ENCODE measurements at places on chromosomes 3 and 15.

DNA sequence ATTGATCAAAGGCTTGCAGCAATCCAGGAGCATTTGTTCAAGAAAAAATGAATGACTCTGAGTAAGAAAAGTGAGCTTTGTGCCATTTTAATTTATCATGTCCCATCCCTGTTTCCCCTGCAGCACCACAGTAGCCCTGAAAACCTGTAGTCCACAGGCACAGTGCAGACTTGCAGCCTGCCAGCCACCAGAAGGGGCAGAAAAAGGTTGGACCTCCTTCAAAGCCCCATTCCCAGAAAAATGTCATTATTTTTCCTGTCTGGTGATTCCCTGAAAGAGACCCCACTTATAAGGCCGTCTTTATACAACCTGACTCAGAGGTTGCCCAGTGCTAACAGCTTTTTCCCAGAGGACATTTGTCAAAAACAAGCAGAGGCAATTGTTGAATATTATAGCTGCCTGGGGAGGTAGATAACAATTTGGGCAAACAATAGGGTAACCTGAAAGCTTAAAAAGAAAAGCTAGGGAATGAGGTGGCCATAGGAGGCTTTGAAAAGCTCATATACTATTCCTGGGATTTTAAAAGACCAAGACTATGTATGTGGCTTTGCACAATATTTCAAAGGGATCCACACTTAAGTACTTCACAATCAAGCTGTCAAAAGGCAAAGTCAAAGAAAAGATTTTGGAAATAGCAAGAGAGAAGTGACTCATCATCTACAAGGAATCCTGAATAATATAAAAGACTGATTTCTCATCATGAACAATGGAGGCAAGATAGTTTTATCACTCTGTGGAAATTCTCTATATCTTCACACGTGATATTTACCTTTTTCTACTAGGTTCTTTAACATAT lies 136.8 kb upstream of the PLXNA1 start:
- no peak for DNase-seq

DNA sequence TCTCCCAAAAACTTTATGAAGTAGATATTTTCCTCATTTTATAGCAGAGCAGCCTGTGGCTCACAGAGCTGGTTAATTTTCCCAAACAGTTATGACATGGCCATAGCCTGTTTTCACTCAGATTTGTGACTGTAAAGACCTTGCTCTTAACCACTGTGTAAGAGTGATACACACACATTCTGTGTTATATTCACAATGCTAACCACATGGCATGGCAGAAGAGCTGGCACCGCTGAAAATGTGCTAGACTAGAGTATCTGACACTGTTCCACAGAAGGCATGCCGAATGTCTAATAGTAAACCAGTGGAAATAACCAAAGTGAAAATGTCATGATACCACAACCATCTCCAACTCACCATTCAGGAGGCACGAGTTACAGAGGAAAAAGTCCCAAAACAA lies 71.8 kb downstream of the PEX5L start:
- DNase-seq: no peak

GRCh38 chr3:171954690-171955383 lies 84.5 kb upstream of the FNDC3B start:
- no peak for DNase-seq

- no peak for DNase-seq
Observed at GRCh38 chr15:59590027-59590426, 21.6 kb upstream of the GCNT3 start.

GRCh38 chr3:42176242-42177034 lies 85.3 kb downstream of the TRAK1 start:
- no peak for DNase-seq

GRCh38 chr15:87757084-87757483 lies 499.5 kb downstream of the NTRK3 start:
- DNase-seq: no peak

DNA sequence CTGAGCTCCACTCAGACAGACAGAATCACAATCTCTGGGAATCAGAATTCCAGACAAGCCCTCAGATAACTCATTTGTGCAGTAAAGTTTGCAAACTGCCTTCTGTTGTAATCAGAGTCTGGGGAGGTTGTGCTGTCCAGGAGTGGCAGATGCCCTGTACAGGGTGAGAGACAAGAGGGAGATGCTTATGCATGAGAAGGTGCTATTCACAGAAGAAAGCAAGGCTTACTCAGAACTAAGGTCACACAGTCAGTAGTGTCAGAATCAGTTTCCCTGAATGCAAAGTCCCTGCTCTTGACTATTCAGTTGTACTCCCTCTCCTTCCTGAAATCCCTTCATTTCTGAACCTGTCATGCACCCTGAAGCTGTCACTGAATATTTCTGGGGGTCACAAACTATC lies 43.7 kb downstream of the SRPRB start:
- no peak for DNase-seq

DNA sequence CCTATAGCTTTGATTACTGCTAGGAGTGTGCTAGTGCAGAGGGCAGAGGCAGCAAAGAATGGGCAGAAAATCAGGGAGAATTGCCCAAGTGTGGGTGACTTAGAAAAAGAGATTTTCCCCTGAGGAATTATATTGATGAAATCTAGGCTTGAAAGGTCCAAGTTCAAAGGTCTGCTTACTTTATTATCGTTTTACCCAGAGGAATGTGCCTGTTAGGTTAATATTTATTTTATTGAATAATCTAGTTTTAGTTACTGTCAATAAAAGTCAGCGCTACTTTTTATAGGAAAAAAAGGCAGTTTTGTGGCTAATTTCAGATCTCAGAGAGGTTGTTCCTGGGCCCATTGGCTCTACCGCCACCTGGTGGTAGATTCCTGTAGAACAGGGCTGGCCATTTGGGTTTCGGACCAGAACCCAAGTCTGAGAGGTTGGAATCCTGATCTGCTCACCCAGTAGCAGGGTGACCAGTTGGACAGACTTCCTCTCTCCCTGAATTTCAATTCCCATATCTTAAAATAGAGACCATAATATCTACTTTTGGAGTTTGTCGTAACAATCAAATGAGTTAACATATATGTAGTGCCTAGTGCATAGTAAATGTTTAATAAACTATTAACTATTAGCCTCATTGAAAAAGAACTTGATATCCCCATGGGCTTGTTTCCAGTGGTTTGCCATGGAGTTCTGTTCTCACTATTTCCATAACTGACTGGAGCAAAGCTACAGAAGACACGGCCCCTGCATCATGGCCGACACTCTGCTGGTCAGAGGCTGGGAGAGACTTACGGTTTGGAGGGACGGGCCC lies 62.7 kb upstream of the ZNF148 start:
- DNase-seq: peak; percentile 33

DNA sequence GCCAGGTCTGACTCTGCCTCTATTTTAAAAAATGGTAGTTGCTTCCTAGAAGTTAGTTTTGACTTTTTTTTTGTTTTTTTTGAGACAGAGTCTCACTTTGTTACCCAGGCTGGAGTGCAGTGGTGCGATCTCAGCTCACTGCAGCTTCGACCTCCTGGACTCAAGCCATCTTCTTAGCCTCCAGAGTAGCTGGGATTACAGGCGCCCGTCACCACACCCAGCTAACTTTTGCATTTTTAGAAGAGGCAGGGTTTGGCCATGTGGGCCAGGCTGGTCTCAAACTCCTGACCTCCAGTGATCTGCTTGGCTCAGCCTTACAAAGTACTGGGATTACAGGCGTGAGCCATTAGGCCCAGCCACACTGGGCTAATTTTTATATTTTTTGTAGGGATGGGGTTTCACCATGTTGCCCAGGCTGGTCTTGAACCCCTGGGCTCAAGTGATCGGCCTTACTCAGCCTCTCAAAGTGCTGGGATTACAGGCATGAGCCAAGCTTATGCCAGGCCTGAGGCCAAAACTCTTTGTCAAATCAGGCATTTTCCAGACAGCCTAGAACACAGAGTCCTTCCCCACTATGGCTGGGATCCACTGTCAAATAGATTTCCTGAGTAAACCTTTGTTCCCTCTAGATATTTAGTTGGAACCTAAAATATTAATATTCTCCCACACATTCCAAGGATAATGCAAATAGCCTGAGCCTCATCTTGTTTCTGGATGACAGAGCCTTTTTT lies 13.7 kb downstream of the C3orf62 start:
- DNase-seq: no peak

- DNase-seq: no peak
Observed at GRCh38 chr3:14133876-14134275, 9.0 kb downstream of the TMEM43 start.

DNA sequence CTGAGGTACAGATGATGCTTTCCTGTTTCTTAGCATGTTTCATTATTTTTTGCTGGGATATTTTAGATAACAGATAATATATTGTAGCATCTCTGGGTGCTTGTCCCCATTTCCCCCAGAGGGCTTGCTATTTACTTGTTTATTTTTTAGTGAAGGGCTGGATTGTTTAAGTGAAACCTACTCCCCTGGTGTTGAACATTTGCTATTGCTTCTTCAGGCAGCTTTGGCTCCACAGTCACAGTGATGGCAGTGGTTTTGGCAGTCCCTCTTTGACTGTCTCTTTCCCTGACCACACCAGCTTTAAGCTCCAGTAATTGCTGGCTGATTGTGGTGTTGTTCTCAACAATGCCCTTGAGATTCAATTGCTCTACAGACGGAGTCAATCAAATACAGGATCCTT lies 128.9 kb downstream of the KLF13 start:
- no peak for DNase-seq

- DNase-seq: no peak
Observed at GRCh38 chr15:80252121-80252518, at the start of gene CTXND1. TSS of gene CTXND1 (minus strand) at chr15:80252213. CDS start at chr15:80201949, 50,264 bp downstream.

- DNase-seq: no peak
Observed at GRCh38 chr3:14319654-14320182, 82.7 kb upstream of the SLC6A6 start.

DNA sequence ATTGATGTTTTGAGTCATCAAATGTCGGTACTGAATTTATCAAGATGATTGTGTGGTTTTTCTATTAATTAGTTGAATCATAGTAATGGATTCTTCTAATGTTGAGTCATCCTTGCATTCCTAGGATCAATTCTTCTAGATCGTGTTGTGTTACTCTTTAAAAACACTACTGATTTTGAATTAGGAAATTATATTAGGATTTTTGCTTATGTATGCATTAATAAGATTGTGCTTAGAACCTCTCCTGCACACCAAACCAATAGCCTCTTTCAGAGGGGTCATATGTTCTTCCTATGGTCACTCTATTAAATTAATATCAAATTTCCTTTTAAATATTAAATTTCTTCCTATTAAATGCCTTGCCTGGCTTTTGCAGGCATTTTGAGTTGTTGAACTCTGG lies 151.7 kb upstream of the TOPAZ1 start:
- no peak for DNase-seq

DNA sequence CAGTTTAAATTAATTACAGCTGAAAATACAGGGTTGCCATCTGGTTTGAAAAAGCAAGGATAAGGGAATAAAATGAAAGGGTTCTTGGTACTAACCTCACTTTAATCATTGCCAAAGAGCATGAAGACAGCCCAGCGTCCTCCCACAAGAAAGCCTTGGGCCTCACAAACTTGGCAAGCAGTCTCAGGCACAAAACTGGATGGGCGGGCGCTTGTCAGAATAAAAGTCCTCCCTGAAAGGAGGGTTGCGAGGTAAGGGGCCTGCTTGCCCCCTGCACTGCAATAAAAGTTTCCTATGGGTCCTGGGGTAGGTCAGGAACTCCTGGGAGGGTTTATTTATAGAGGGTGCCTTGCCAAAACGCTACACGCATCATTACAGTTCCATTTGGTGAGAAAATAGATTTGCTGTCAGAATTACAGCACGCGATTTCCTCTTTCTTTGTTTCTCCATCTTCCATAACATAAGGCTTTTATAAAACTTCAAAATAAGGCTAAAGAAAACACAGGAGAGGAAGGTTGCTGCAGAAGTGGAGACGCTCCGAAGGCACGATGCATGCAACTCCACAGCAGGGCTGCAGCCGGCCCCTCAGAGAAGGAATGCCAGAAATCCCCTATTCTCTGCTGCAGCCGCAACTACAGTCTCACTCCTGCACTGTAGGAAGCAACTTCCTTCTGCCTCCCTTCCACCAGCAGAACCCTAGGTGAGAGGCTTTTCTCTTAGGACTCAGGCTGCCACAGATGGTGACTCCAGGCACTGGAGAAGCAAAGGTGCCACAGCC lies 61.3 kb downstream of the VGLL4 start:
- DNase-seq: no peak

DNA sequence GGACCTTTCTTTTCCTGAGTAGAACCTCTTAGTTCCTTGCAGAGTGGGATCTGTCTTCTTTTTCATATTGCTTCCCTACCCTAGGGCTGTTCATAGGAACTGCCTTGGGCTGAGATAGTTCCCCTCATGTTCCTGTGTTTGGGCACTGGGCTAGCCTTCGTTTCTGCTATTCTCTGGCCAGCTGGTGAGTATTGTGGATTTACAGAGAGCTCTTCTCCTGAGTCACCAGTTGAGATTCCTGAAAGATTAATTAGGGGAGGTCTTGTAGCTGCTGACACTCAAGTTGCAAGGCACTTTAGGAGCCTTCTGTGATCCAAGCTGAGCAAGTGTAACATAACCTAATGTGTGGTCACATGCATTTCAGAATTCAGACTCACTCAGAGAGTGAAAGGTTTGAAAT lies 30.7 kb downstream of the CHD2 start:
- DNase-seq: no peak

- no peak for DNase-seq
Observed at GRCh38 chr15:35603301-35603700, 57.3 kb upstream of the DPH6 start.

DNA sequence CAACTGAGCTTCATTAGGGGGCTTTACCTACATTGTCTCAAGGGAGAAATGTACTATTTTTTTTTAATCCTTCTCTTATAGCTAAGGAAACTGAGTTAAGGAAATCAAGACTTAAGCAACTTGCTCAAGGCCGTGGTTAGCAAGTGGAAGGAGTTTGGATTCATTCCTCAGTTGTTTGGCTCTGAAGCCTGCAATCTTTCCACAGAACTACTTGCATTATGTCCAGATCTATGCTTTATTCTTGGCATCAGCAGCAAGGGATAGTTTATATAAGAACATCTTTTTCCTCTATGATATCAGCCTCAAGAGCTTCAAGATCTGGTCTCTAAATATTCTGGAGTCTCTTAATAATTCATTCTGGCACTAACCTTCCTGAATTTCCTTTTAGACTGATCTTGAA lies 182.4 kb downstream of the SV2B start:
- DNase-seq: no peak

DNA sequence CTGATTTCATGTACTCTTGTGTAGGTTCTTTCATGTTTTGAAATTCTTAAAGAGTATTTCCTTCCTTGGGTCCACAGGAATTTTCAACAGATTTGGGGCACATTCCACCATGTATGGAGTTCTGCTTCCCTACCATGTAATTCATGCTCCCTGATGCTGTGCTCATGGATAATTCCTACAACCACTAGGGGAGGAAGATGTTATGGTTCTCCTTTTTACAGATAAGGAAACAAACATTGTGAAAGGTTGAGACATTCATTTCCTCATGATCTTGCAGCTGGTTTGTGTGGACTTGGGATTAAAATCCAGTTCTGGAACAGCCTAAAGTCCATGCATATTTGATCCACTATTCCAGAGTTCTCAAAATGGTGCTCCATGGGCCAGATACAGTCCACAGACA lies 174.9 kb upstream of the FRMD4B start:
- no peak for DNase-seq

GRCh38 chr15:55897560-55898336 lies 95.7 kb downstream of the NEDD4 start:
- no peak for DNase-seq

- DNase-seq: no peak
Observed at GRCh38 chr15:40108061-40108854, 421 bp downstream of the BMF start.

- no peak for DNase-seq
Observed at GRCh38 chr3:61684386-61684785, 123.0 kb downstream of the PTPRG start.

GRCh38 chr3:5136919-5137429 lies 14.9 kb downstream of the ARL8B start:
- no peak for DNase-seq
